ENCODE measurements at places on chromosomes 1 and 21. TPM values are rescaled to one million over a fixed set of nuclear protein-coding genes. Genes with fewer than 3 reads are reported as not detected.

- DNase-seq, result no peak
- no peaks in the 10 kb centered on the region for H3K27me3 ChIP-seq
- H3K4me3 ChIP-seq, result no peak overlapping the region
- no peaks in the 10 kb centered on the region for H3K36me3 ChIP-seq
- peaks cover 16% of the 10 kb centered on the region for H3K4me1 ChIP-seq
Measured at GRCh38 chr1:231927431-231927830, 300.8 kb downstream of the DISC1 start.

GRCh38 chr1:174858301-174858700 is 141.4 kb upstream of the CACYBP start:
- DNase-seq, result no peak
- no peaks in the 10 kb centered on the region for H3K4me1 ChIP-seq
- no peaks in the 10 kb centered on the region for H3K27me3 ChIP-seq

GRCh38 chr1:230109895-230110667 is 43.0 kb downstream of the GALNT2 start:
- H3K4me3 ChIP-seq, result no peak overlapping the region
- no peaks in the 10 kb centered on the region for H3K36me3 ChIP-seq
- no peaks in the 10 kb centered on the region for H3K27me3 ChIP-seq
- H3K27ac ChIP-seq, result no peak overlapping the region

DNA sequence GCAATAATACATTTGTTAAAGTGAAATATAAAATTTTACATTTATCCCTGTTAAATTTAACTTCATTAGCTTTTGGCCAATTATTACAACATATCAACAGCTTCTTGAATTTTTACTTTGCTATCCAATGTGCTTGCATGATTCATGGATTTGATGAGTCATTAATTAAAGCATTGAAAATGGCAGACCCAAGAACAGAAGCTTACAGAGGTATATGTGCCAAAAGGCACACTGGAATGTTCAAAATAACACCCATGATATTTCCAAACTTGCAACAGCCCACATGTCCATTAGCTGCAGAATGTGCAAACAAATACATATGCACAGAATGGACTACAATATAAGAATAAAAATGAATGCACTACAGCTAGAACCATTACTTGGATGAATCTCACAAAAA is 76.4 kb upstream of the MAN1A2 start:
- no peaks in the 10 kb centered on the region for H3K4me1 ChIP-seq
- H3K27ac ChIP-seq, result no peak overlapping the region
- H3K27me3 ChIP-seq, result no peaks in the 10 kb centered on the region
- H3K4me3 ChIP-seq, result no peak overlapping the region
- no peaks in the 10 kb centered on the region for H3K36me3 ChIP-seq
- DNase-seq, result no peak

- no peak overlapping the region for H3K27ac ChIP-seq
- no peaks in the 10 kb centered on the region for H3K36me3 ChIP-seq
- no peak for DNase-seq
- no peaks in the 10 kb centered on the region for H3K4me1 ChIP-seq
Measured at GRCh38 chr1:218683242-218683641, 338.1 kb downstream of the TGFB2 start.

GRCh38 chr1:153745417-153745816 is 17.6 kb downstream of the INTS3 start:
- H3K27me3 ChIP-seq, result no peaks in the 10 kb centered on the region
- H3K4me1 ChIP-seq, result peaks cover 54% of the 10 kb centered on the region
- H3K36me3 ChIP-seq, result peaks cover 87% of the 10 kb centered on the region

DNA sequence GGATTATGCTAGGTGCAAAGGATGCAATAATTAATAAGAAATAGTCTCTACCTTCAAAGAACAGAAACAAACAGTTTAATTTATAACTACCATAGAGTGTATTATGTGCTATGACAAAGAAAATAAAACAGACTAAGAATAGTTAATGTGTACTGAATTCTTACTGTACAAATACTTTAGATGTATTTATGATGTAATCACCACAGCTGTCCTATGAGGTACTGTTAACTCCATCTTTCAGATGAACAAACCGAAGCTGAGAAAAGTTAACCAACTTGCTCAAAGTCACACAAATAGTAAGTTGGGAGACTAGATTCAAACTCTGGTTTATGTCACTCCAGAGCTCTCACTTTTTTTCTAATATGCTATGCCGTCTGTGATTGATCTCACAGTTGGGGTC is 77.0 kb upstream of the FGGY start:
- no peak overlapping the region for H3K4me3 ChIP-seq
- no peaks in the 10 kb centered on the region for H3K36me3 ChIP-seq
- DNase-seq, result no peak
- no peaks in the 10 kb centered on the region for H3K27me3 ChIP-seq

GRCh38 chr1:50739125-50739524 is 220.9 kb downstream of the FAF1 start:
- H3K4me3 ChIP-seq, result no peak overlapping the region
- DNase-seq, result no peak
- peaks cover 46% of the 10 kb centered on the region for H3K36me3 ChIP-seq
- no peaks in the 10 kb centered on the region for H3K27me3 ChIP-seq
- H3K27ac ChIP-seq, result no peak overlapping the region
- H3K4me1 ChIP-seq, result no peaks in the 10 kb centered on the region

DNA sequence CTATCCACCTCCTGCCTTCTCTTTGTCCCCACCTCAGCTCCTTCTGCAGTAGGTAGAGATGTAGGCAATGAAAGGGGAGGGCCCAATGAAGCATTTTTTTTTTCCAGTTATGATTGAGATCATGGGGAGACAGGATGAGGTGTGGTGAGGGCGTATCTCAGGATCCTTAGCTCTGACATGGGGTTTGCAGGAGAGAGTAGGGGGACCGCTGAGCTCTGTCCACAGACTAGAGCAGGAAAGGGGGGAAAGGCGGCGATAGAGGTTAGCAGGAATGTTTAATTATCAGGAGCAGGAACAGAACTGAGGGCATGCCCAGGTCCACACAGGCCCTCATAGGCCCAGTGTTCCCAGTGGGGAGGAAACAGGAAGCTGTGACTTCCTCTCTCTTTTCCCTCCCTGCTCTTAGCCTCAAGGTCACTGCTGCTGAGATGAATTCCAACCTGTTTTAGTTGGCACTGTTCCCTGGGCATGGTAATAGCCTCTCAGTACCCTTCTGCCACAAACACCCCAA is 901 bp upstream of the RXFP4 start:
- H3K27ac ChIP-seq, result peak overlapping the region; percentile 85
- H3K36me3 ChIP-seq, result no peaks in the 10 kb centered on the region
- H3K27me3 ChIP-seq, result no peaks in the 10 kb centered on the region
- peak; percentile 86 for DNase-seq

GRCh38 chr1:229753764-229754551 is 127.9 kb downstream of the URB2 start:
- H3K27ac ChIP-seq, result no peak overlapping the region
- H3K27me3 ChIP-seq, result no peaks in the 10 kb centered on the region
- peaks cover 7% of the 10 kb centered on the region for H3K4me1 ChIP-seq
- H3K36me3 ChIP-seq, result no peaks in the 10 kb centered on the region
- peak; percentile 72 for DNase-seq
- H3K4me3 ChIP-seq, result no peak overlapping the region

DNA sequence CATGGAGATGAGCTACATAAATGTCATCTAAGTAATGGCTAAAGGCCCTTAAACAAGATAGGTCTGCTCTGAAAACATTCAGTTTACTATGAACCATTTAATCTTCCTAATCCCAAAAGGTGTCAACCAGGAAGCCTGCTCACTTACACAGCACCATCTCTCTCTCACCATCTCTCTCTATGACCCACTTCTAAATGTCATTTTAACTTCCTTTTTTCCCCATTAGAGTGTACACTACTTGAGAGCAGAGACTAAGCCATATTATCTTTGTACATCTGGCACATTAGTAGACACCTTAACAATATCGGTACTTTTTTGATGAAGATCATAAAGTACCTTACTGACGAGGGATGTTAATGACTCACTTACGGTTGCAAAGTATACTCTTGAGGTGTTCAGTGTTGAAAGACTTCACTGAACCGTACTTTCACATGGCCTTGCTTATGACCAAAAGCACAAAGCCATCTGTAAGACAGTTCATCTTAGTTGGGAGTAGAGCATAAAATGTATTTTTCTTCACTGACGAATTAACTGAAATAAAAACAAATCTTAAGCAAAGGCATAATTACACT is 25.4 kb downstream of the FBXO42 start:
- no peaks in the 10 kb centered on the region for H3K27me3 ChIP-seq
- H3K4me3 ChIP-seq, result no peak overlapping the region
- no peak overlapping the region for H3K27ac ChIP-seq
- H3K36me3 ChIP-seq, result peaks cover 12% of the 10 kb centered on the region

DNA sequence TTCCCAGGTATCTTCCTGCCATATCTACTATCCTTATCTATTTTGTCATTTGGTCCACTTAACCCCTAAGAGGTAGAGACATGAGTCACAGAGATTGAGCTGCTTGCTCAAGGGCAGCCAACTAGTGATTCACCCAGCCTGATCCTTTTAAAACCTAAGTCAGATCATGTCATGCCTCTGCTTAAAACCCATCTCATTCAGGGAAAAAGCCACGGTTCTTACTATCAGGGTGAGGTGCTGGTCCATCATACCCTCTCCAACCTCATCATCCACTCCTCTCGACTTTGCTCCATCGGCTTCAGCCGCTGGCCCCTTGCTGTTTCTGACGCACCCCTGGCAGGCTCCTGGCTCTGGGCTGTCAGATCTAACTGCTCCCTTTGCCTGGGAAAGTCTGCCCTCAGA is 14.4 kb upstream of the PPP1R15B start:
- H3K36me3 ChIP-seq, result peaks cover 97% of the 10 kb centered on the region
- peaks cover 11% of the 10 kb centered on the region for H3K4me1 ChIP-seq
- H3K4me3 ChIP-seq, result no peak overlapping the region
- DNase-seq, result peak; percentile 21

GRCh38 chr1:43902058-43902831 is 31.4 kb upstream of the ARTN start:
- no peaks in the 10 kb centered on the region for H3K27me3 ChIP-seq
- H3K36me3 ChIP-seq, result peaks cover 31% of the 10 kb centered on the region
- H3K4me1 ChIP-seq, result no peaks in the 10 kb centered on the region
- no peak overlapping the region for H3K4me3 ChIP-seq
- no peak for DNase-seq
- no peak overlapping the region for H3K27ac ChIP-seq

- no peaks in the 10 kb centered on the region for H3K36me3 ChIP-seq
- DNase-seq, result peak; percentile 34
- peak overlapping the region; percentile 71 for H3K27ac ChIP-seq
- H3K27me3 ChIP-seq, result no peaks in the 10 kb centered on the region
- H3K4me1 ChIP-seq, result peaks cover 27% of the 10 kb centered on the region
Measured at GRCh38 chr1:1920608-1921458, 1.8 kb upstream of the TMEM52 start.

DNA sequence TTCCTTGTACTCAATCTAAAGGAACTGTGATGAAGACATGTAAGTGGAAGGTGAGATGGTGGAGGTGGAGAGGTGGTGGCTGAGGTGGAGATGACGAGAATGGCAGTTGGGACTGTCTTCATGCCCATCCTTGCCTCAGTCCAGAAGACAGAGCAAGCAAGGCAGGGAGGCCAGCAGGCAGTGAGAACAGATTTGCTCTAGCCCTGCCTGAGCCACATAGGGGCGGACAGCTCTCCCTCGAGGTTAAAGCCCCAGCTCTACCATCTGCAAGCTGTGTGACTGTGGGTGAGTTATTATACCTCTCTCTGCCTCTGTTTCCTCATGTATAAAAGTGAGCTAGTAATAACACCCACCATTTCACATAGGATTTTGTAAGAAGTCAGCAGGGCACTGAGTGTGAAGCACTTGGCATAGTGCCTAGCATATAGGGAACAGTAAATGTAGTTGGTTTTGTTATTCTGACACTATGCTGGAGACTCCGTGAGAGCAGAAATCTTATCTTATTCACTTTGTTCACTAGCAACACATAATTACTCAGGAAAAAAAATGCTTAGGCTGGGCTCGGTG is 4.8 kb upstream of the FAM110D start:
- H3K27ac ChIP-seq, result no peak overlapping the region
- H3K27me3 ChIP-seq, result peaks cover 57% of the 10 kb centered on the region
- DNase-seq, result no peak

- no peaks in the 10 kb centered on the region for H3K27me3 ChIP-seq
- peak overlapping the region; percentile 78 for H3K27ac ChIP-seq
- DNase-seq, result peak; percentile 72
- no peak overlapping the region for H3K4me3 ChIP-seq
- H3K36me3 ChIP-seq, result no peaks in the 10 kb centered on the region
Measured at GRCh38 chr1:201511941-201512539, 5.1 kb upstream of the CSRP1 start.

DNA sequence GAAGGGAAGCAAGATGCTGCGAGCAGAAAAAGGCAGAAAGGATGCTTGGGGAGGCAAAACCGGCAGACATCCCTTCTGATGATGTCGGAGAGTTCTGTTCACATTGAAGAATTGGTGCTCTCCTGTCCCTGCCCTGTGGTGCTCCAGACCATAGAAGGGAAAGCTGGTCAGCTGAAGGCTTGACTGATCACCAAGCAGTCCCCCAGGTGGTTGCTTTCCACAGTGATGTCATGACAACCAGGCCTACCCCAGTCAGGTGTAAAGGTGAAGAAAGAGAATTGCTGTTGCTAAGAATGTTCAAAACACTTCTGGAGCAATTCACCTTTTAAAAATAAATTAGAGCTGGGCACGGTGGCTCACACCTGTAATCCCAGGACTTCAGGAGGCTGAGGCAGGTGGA is 59.5 kb downstream of the OPTC start:
- H3K4me3 ChIP-seq, result no peak overlapping the region
- H3K27me3 ChIP-seq, result no peaks in the 10 kb centered on the region
- H3K4me1 ChIP-seq, result peaks cover 25% of the 10 kb centered on the region
- no peaks in the 10 kb centered on the region for H3K36me3 ChIP-seq
- DNase-seq, result no peak

- H3K27me3 ChIP-seq, result no peaks in the 10 kb centered on the region
- peaks cover 47% of the 10 kb centered on the region for H3K36me3 ChIP-seq
- DNase-seq, result no peak
- H3K4me1 ChIP-seq, result no peaks in the 10 kb centered on the region
- no peak overlapping the region for H3K27ac ChIP-seq
Measured at GRCh38 chr1:234408757-234409156, 35.5 kb downstream of the COA6 start.

USP33 gene
- 17.3 TPM for polyA plus RNA-seq

SETD4 gene
- 19.6 TPM for polyA plus RNA-seq

ST6GALNAC3 gene
- polyA plus RNA-seq, result 1.9 TPM

OR14K1 gene
- polyA plus RNA-seq, result not detected

GPATCH3 gene
- 18.3 TPM for polyA plus RNA-seq

VHLL gene
- not detected for polyA plus RNA-seq

CFHR1 gene
- polyA plus RNA-seq, result not detected

SPOCD1 gene
- polyA plus RNA-seq, result 5.6 TPM

FCRL1 gene
- polyA plus RNA-seq, result not detected

CELA3B gene
- 6.1 TPM for polyA plus RNA-seq

ESRRG gene
- polyA plus RNA-seq, result 4.3 TPM

NR5A2 gene
- 0.33 TPM for polyA plus RNA-seq

NBPF4 gene
- not detected for polyA plus RNA-seq

HES3 gene
- polyA plus RNA-seq, result not detected

FCRL2 gene
- polyA plus RNA-seq, result 0.90 TPM

Measured in stomach (tissue), 19 donors.